ENCODE measurements at places on chromosomes 3 and 15.

- no peak for DNase-seq
These were observed 1297.6 kb upstream of the ALCAM start for GRCh38 chr3:104069114-104069513.

- DNase-seq, result no peak
These were observed 37.7 kb upstream of the CFAP161 start for GRCh38 chr15:81096398-81096797.

- DNase-seq, result no peak
These were observed 14.7 kb downstream of the VIPR1 start for GRCh38 chr3:42517117-42517516.

GRCh38 chr3:149330609-149331331 lies 2.7 kb downstream of the TM4SF18 start:
- DNase-seq, result no peak

GRCh38 chr3:152893647-152894046 lies 58.7 kb downstream of the P2RY1 start:
- DNase-seq, result no peak

- no peak for DNase-seq
These were observed 37.8 kb downstream of the CEMIP start for GRCh38 chr15:80816936-80817335.

DNA sequence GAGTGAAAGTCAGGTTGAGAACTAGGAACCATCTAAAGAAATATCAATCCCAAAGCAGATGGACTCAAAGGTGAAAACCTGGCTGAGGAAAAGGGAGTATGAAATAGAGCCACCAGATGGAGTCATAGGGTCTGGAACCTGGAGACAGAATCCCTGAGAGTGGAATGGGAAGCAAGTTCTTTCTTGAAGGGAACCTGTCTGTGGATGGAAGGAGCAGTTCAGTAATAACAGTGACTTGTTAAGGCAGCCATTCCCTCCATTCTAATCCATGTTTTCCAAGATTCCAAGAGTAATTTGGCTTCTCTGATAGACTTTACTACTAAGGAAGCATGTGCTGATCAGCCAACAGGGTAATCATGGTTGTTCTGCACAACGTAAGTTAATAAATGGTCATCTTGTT lies 22.5 kb upstream of the AQP9 start:
- DNase-seq, result peak; percentile 2

GRCh38 chr3:21750080-21750696 lies 822 bp downstream of the ZNF385D start:
- no peak for DNase-seq

Measured in HCT116 (cell line).